Testis (tissue), 5 donors: ENCODE measurements at places on chromosomes 12 and 14.

DNA sequence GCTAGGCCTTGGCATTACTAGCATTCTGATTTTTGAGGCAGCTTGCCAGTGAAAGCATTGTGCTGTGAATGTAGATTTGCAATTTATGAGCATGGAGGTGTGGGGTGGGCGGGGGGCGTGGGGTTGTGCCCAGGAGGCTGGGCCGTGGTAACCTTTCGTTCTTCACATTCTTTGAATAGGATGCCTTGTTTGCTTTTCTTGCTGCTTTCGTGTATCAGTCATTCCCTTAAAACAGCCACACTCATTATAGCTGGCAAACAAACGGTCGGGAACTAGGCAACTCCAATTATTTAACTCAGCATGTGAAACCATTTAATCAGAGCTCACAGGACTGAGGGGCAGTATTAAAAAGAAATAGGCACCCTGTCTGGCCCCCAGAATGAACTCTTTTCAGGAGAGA, 115.9 kb upstream of the PELI2 start:
- DNase-seq, result no peak

DNA sequence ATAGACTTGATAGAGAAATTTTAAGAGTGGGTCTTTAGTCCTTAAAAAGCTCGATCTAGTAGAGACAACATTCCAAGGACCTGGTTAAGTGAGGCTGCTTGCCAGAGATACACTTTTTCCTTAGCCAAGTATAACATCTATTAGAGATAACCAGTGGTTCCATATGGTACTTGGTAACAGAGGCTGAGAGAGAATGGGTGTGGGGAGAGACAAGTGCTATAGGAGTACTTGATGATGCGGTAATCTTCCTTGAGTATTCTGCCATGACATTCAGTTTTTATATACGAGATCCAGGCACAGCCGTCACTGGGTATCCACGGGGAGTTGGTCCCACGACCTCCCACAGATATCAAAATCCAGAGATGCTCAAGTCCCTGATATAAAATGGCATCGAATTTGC, 77.4 kb upstream of the REP15 start:
- DNase-seq, result no peak

DNA sequence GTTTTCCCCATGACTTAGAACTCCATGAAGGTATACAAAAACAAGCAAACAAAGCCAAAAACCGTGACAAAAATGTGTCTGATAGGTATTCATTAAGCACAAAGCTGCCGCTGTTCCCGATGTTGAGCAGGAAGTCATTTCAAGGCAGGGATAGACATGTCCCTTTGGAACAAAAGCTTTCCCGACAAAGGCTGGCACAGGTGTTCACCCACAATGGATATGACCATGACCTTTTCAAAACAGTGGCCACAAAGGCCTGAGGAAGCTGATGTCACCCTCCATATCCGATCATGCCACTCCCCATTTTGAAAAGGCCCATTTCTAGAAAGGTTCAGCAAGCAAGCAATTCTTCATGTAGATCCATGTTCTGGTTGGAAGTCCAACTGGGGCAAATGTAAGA, 279.1 kb downstream of the BTG1 start:
- no peak for DNase-seq

GRCh38 chr14:93319494-93319893, 13.3 kb downstream of the BTBD7 start:
- no peak for DNase-seq

- DNase-seq, result no peak
These were observed 11.8 kb downstream of the STON2 start for GRCh38 chr14:81388336-81388735.

DNA sequence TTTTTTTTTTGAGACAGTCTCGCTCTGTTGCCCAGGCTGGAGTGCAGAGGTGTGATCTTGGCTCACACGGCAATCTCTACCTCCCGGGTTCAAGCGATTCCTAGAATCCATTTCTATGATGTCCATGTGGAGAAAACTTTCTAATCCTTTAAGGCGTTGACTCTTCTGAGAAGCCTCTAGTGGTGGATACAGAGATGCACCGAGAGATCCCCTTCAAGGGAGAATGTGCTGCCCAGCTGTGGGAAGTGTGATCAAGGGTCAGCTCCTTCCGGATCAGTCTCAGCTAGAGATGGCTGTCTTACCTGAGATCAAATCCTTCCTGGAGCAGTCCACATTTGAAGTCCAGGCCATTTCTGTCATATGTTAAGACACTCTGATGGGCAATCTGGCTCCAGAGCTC, 92.7 kb upstream of the HECTD1 start:
- DNase-seq, result no peak
